ENCODE measurements at places on chromosomes 16 and 17.

DNA sequence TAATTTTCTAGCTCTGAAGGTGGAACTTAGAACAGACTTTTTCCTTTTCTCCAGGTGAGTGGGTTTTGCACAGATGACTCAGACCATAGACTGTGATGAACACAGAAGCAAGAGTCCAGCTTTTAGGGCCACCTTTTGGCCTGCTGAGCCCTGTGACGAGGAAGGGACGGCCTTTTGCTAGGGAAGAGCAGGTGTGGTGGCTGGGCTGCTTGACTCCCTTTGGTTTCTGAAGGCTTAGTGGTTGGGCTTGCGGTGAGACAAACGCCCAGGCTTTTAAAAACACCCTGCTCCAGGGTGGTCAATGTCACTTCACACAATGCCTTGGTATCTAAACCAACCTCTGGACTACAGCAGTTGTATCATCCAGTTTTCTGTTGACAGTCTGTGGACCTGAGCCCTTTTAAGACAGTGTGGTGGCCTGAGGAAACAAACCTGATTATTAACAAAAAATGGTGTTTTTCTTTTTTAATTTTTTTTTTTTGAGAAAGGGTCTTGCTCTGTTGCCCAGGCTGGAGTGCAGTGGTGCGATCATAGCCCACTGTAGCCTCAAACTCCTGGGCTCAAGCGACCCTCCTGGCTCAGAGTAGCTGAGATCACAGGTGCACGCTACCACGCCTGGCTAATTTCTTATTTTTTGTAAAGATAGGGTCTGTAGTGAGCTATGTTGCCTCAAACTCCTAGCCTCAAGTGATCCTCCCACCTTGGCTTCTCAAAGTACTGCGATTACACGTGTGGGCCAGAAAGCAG is 134.0 kb downstream of the SNX29 start:
- DNase-seq = no peak

GRCh38 chr16:84103678-84104077 is 13.1 kb downstream of the MBTPS1 start:
- no peak for DNase-seq

DNA sequence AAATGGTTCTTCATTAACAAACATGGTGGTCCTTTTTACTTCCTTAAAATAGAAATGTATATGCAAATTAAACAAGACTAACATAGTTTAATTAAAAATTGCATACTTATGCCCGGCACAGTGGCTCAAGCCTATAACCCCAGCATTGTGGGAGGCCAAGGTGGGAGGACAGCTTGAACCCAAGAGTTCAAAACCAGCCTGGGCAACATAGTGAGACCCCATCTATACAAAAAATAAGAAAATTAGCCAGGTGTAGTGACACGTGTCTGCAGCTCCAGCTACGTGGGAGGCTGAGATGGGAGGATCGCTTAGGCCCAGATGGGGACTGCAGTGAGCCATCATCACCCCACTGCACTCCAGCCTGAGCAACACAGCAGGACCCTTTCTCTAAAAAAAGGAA is 18.4 kb downstream of the CDC27 start:
- DNase-seq = no peak

GRCh38 chr16:2142942-2143877 is 5.2 kb upstream of the RAB26 start:
- peak; percentile 87 for DNase-seq

GRCh38 chr17:65896889-65897288 is 295.0 kb downstream of the CEP112 start:
- no peak for DNase-seq

DNA sequence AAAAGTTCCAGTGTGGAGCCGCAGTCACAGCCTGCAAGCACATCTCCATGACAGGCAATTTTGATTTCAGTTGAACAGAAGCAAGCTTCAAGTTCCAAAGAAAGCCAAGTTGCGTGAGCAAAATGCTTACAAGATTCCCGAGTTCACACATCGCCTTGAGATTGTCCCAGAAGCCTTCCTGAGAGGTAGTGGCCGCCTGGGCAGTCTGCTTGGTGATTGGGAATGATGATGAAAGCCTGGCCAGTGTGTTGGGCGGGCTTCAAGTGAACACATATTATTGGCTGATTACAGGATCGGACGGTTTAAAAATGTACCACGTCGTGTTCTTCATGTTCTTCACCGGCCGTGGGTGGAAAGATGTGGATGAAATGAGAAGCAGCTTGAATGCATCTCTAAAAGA is 185.5 kb downstream of the FOXL1 start:
- DNase-seq = no peak

DNA sequence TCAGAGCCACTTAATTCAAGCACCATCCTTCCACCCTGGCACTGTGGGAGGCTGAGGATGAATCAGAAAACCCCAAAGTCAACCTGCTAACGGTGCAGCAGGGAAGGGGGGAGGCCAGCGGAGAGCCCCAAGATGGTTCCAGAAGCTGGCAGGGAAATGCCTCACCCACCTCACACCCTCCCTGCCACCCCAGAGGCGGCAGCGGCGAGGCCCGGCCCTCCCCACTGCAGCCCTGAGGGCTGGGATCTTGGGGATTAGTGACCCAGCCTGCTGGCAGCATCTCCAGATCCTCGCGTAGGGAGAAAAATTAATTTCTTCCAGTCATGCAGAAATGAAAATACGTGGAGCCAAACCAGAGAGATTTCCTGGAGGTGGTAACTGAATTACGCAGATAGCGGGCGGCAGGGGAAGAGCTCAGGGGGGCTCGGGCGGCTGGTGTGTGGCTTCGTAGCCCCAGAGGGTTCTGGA is 38.2 kb downstream of the CBFA2T3 start:
- DNase-seq = peak; percentile 35

GRCh38 chr17:55432358-55433028 is 10.9 kb upstream of the MMD start:
- DNase-seq = no peak

DNA sequence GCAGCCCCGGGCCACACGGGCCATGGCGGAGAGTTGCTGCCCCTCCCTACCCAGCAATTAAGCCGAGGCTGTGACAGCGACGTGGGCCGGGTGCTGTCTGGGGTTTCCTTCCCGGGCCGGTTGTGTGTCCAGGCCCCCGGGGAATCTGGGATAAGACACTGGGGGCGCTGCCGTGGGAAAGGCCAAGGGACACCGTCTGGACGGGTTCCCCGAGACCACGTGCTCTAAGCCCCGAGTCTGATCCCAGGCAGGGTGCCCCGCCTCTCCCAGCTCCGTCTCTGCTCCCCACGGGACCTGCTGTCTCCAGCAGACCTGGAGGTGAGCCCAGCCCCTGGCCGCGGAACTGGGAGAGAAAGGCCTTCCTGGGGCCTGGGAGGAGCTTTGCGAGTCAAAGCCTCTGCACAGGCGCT is 92.2 kb downstream of the IRX3 start:
- peak; percentile 12 for DNase-seq

DNA sequence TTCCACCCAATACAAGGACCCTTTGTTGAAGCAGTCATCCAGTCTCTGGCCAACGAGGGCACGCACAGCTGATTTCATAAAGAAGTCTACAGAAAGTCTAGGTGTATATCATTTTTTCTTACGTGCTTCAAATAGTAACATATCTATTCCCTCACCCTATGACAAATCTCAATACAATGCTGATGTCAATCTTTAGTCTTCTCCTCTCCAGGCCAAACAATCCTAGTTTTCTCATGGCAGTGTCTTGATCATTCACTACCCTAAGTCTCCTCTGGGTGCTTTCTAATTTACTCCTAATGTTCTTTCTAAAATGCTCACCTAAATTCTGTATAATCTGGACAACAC is 92.6 kb downstream of the CACNG1 start:
- no peak for DNase-seq

DNA sequence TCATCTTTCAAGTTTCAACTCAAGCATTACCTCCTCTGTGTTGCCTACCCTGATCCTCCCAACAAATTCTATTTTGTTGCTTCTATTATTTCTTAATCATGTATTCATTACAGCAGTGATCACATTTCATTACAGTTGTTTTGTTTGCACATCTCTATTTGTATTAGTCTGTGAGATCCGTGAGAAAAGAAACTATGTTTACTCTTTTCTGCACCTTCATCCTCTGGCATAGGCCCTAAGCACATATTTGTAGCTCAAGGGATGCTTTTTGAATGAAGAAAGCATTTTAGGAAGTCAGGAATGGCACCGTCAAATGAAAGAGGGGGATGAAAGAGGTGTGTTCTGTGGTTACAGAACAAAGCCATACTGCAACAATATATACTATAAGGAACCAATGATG is 110.5 kb downstream of the SHISA6 start:
- DNase-seq = no peak

DNA sequence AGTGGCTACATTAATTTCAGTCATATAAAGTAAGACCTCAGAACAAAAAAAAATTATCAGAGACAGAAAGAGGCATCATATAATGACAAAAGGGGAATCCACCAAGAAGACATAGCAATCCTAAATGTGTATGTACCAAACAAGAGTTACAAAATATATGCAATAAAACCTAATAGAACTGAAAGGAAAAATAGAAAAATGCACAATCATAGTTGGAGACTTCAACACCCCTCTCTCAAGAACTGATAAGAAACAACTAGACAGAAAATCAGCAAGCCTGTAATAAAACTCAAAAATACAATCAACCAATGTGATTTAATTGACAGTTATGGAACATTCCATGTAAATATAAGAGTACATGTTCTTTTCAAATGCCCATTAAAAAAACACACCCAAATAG is 61.3 kb upstream of the C16orf82 start:
- no peak for DNase-seq

- no peak for DNase-seq
These were observed 41.0 kb downstream of the PAFAH1B1 start for GRCh38 chr17:2634361-2634960.

GRCh38 chr17:43713494-43714162 is 45.0 kb downstream of the SOST start:
- DNase-seq = no peak

- no peak for DNase-seq
These were observed 113.9 kb downstream of the VPS53 start for GRCh38 chr17:600576-601243.

GRCh38 chr16:19137201-19138128 is 23.7 kb downstream of the ITPRIPL2 start:
- no peak for DNase-seq

- peak; percentile 7 for DNase-seq
These were observed at the start of gene NXPH3 for GRCh38 chr17:49575679-49576087. Gene NXPH3 (plus strand): TSS chr17:49575871. CDS start chr17:49576220, 349 bp downstream.

GRCh38 chr17:5123343-5124124 is 7.7 kb downstream of the USP6 start:
- DNase-seq = no peak

- DNase-seq = no peak
These were observed 182.8 kb upstream of the CACNG3 start for GRCh38 chr16:24073321-24073720.

GRCh38 chr17:4565209-4566141 is 5.1 kb upstream of the GGT6 start:
- DNase-seq = no peak
